ENCODE measurements at places on chromosomes 2 and 18.

DNA sequence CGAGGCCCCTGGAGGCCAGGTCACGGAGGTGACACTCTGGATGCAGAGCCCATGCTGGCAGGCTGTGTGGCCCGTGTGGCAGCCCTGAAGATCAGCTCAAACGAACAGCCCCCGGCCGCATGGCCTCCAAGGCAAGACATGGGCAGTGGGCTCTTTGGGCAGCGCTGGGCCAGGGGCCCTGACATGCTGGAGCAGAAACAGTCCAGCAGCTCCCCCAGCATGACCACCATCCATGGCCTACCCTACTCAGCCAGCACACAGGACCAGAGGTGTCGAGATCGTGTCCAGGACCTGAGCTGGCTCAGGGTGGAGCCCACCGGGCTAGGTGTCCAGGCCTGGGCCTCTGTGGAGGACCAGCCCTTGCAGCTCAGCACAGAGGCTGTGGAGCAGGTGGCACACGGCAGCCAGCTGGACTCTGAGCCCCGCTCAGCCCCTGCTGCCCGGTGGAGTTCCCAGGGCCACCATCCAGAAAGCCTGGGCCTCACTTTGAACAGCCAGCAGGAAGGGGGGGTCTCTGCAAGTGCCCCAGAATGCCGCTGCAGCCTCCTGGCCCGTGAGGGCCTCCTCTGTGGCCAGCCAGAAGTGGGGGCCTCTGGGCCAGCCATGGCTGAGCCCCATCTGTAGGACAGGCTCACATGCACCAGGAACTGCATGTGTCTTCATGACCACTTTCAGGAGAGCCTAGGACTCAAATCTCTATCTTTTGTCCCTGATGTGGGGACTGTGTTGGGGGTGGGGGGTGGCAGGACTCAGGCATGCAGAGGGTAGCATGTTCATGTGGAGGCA lies 8.9 kb downstream of the AMER3 start:
- DNase-seq = no peak

DNA sequence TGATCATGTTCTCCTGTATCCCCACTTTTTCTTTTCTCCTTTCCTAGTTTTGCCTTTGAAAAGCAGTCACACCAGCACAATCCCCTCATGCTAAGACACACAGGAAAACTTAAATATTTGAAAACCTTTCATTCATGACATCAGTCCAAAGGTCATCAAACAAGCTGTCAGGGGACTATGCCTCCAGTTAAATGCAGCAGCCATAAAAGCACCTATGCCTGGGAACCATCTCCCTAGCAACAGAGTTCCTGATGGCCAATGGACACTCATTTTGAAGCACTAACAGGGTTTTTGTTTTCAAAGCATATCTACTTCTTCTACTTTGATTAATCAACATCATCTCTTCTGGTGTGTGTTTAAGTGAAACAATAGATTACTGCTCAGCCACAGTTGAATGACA lies 286.4 kb upstream of the PARD3B start:
- no peak for DNase-seq

- DNase-seq = no peak
Measured at GRCh38 chr2:237977380-237977779, 10.6 kb downstream of the UBE2F start.

GRCh38 chr18:8609659-8610458 lies 622 bp downstream of the RAB12 start:
- peak; percentile 48 for DNase-seq

GRCh38 chr2:47906157-47907038 lies at the start of gene FBXO11:
TSS of gene FBXO11 (minus strand) at chr2:47906498. CDS start at chr2:47905720, 778 bp downstream.
- DNase-seq = peak; percentile 94

GRCh38 chr2:233009661-233010060 lies 3.4 kb downstream of the NGEF start:
- no peak for DNase-seq

GRCh38 chr2:197620133-197620532 lies 55.3 kb downstream of the RFTN2 start:
- DNase-seq = no peak

- DNase-seq = no peak
Measured at GRCh38 chr2:223599640-223600380, 2.4 kb downstream of the SCG2 start.

DNA sequence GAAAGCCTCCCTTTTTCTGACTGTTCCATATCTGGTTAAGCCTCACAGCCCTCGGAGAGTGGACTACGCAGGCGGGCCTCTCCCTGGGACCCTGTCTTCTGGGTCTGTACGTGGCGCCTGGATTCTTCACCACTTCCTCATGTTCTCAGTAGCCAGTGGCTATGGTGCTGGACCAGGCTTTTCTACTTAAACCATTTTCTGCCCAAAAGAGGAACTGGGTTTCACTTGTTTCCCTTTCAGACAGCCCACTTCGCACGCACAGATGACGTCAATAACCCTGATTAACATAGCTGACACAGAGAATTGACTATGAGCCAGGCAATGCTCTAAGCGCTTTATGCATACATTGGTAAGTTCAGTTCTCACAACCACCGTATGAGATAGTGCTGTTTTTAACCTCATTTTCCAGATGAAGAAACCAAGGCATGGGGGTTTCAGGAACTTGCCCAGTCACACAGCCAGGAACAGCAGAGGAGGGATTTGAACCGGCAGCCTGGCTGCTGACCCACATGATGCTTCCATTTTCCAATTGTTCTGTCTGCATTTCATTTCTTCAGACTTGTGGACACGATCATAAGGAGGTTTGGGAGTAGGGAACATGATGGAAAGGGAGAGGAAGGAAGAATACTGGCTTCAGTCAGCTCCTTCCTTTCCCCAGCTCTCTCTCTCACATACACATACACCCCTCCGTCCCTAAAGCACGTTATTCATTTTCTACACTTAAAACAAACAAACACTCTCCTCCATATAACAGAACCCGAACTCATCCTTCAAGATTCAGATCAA lies 41.7 kb downstream of the MYOM1 start:
- DNase-seq = no peak

- DNase-seq = peak; percentile 88
Measured at GRCh38 chr18:64032312-64032711, 62.4 kb downstream of the SERPINB8 start.

DNA sequence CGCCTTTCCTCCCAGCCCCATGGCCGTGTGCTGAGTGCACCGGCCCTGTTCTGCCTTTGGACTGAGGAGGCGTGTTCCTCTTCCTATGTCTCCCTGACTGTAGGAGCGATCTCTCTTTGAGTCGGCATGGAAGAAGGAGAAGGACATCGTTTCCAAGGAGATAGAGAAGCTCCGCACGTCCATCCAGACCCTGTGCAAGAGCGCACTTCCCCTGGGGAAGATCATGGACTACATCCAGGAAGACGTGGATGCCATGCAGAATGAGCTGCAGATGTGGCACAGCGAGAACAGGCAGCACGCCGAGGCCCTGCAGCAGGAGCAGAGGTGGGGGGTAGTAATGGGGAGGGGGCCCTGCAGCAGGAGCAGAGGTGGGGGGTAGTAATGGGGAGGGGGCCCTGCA lies 29.4 kb upstream of the ASB1 start:
- no peak for DNase-seq

GRCh38 chr2:119246884-119247843 lies 23.5 kb downstream of the STEAP3 start:
- DNase-seq = no peak

GRCh38 chr18:5456577-5457461 lies 87.0 kb downstream of the EPB41L3 start:
- peak; percentile 51 for DNase-seq

DNA sequence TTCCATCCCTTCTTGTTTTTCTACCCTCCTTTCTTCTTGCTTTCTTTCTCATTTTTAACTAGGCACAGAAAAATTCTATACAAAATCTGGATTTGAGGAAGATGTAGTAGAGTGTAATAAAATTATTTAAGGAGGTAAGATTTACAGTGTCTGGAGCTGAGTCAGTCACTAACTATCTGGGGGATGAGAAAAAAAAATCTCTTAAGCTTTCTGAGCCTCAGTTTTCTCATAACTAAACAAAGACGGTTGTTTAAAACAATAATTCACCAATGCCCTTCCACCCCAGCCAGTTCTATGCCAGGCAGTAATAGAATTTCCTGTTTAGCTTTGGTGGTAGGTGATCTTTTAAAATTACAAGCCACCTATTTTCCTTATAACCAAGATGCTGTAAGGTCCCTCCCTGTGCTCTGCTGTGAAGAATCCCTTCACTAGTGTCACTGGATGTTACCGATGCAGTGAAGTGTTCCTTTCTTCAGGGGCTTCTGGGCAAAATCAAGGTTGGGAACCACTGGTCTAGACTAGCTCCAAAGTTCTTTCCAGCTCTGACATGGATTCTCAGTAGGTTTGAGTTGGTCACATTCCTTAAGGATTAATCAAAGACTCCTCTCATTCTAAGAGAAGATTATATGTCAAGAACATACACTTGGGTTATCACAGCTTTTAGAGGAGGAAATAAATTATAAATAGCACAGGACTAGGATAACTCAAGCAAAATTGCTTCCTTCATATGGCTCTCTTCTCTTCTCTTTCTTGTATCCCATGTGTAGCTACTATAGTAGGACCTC lies 289.0 kb downstream of the CDH2 start:
- no peak for DNase-seq

GRCh38 chr2:160928854-160929301 lies 231.3 kb upstream of the TANK start:
- no peak for DNase-seq

GRCh38 chr2:113127646-113128570 lies 510 bp downstream of the IL1RN start:
- no peak for DNase-seq

- no peak for DNase-seq
Measured at GRCh38 chr2:207807516-207807915, 37.8 kb upstream of the FZD5 start.

DNA sequence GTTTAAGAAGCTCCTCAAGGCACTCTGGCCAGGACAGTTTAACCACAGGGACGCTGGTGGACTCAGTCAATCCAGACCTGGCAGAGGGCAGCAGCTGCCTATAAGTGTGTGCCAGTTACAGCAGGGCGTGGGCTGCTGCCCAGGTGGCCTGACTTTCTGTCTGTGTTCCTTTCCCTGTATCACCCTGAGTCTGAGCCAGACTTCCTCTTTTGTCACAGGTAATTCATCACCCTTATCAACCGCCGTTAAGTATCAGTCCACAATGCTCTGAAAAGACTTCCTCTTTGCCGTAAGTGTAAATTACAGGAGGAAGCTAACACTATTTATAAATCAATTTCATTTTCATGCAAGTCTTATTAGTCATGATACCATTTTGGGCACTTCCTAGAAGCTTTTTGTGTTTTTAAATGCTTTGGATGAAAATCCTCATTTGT lies 7.0 kb downstream of the LPIN1 start:
- DNase-seq = peak; percentile 8

- no peak for DNase-seq
Measured at GRCh38 chr2:104859766-104860450, 6.0 kb downstream of the POU3F3 start.

DNA sequence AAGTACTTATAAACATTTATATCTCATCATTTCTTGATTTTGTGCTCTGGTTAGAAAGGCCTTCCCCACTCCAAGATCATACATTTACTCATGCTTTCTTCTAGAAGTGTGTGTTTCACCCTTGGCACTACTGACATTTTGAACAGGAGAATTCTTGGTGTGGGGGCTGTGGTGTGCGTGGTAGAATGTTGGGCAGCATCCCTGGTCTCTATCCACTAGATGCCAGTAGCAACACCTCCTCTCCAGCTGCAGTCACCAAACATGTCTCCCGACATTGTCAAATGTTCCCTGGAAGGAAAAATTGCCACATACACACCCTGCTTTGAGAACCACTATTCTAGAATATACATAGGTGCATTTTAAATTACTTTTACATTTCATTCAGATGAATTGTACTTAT lies 8.7 kb upstream of the TGIF1 start:
- DNase-seq = no peak
